Trophoblast cell (in vitro differentiated cells and primary cell): ENCODE measurements at places on chromosomes 1 and 21.
A peak's percentile ranks its signal among the peaks of the same experiment; 100 is the strongest.

GRCh38 chr1:36304521-36304920 lies 1.6 kb upstream of the SH3D21 start:
- DNase-seq: no peak

DNA sequence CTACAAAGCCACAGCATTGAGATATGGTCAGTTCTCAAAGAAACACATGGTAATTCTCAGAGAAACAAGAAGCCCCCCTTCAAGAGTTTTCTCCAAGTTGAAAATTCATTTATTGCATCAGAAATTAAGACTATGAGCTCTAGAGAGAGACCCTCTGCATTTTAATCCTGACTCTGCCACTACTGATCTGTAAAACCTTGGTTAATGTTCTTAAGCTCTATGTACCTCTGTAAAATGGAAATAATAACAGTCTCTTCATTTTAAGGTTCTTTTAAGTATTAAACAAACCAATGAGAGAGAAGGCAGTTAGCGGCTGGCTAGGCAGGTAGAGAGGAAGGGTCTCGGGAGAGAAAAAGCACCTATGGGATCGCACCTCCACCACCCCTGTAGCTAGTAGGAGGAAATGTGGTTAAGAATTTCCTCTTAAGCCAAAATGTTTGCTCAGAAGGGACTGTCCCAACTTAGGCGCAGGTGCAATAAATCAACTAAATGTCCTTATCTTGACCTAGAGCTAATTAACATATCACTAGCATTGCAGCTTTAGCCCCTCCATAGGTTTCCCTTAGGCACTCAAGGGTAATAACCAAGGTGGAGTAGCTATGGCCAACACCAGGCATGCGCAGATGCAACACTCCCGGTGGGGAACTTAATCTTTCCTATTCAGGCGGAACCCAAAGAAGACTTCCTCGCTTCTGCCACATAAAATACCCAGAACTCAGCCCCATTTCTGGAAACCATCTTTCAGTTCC lies 1685.4 kb downstream of the MRPL39 start:
- DNase-seq: no peak

GRCh38 chr1:205049479-205049878 lies 6.5 kb downstream of the CNTN2 start:
- no peak for DNase-seq

- DNase-seq: no peak
These were observed 250.2 kb upstream of the FGGY start for GRCh38 chr1:59046730-59047157.

- no peak for DNase-seq
These were observed 201.7 kb downstream of the FGGY start for GRCh38 chr1:59498640-59499039.

GRCh38 chr21:27570306-27570868 lies 603.5 kb upstream of the ADAMTS5 start:
- peak; percentile 69 for DNase-seq

GRCh38 chr1:32335790-32336590 lies at the start of gene MARCKSL1:
MARCKSL1 (minus strand) TSS chr1:32336233; CDS start chr1:32336033, 200 bp downstream.
- peak; percentile 56 for DNase-seq
